SK-N-SH (cell line): ENCODE measurements at places on chromosomes 3 and 15. TPM values are rescaled to one million over a fixed set of nuclear protein-coding genes. Genes with fewer than 3 reads are reported as not detected.

The LYZL4 gene
- not detected in 2 replicates for polyA plus RNA-seq

GRCh38 chr15:43527802-43528541 is 10.6 kb downstream of the MAP1A start:
- H3K4me1 ChIP-seq, result no peaks in the 10 kb centered on the region
- H3K27ac ChIP-seq, result no peak overlapping the region
- H3K36me3 ChIP-seq, result peaks cover 26% of the 10 kb centered on the region
- no peaks in the 10 kb centered on the region for H3K27me3 ChIP-seq
- H3K4me3 ChIP-seq, result no peak overlapping the region

DNA sequence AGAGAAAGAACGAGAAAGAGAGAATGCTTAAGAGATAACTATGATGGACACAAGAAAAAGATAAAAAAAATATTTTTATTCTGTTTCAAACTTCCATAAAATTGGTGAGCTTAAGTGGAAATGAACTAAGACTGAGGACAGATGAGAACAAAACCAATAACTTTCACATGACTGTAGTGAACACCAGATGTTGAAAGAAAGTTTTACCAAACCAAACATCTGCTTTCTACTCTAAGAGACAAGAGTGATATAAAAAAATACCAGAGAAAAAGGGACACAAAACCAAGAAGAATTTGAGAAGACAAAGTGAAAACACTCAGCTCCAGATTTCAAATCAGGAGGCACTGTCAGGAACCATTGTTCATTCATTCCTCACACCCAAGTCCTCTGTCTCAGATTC is 147.9 kb downstream of the IMPG2 start:
- H3K27ac ChIP-seq, result no peak overlapping the region
- DNase-seq, result no peak
- H3K4me1 ChIP-seq, result no peaks in the 10 kb centered on the region
- H3K27me3 ChIP-seq, result no peaks in the 10 kb centered on the region

DNA sequence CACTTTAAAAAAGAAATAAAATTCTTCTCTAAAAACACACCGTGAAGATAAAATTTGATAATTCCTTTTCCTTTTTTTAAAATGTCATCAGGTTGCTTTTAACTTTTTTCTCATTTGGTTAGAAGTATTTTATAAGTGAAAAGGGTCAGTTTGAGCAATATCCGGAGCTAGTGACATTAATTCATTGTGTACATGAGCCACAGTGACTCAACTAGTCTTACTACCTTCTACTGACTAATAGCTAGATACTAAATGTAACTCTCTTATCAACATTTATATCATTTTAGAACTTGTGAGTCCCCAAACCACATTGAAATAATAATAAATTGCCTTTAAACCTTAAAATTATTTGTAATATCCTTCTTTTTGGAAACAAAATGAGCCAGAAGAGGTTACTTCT is 101.2 kb upstream of the ZBTB20 start:
- H3K36me3 ChIP-seq, result no peaks in the 10 kb centered on the region
- DNase-seq, result no peak
- H3K27me3 ChIP-seq, result no peaks in the 10 kb centered on the region
- H3K4me1 ChIP-seq, result peaks cover 33% of the 10 kb centered on the region
- H3K27ac ChIP-seq, result peak overlapping the region; percentile 78

DNA sequence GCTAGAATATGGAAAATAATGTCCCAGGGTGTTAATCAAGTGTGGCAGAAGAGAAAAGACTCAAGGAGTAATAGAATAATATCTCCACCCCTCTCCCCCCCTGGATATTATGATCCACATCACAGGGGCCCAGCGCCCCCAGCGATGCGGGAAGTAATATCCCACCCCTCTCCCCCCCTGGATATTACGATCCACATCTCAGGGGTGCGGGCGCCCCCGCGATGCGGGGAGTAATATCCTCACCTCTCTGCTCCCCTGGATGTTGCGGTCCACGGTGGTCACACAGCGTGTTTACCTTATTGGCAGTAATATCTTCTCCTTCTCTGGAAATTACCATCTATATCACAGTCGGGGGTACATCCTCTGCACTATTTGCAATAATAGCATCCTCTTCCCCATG is 97.1 kb upstream of the OSBPL11 start:
- no peak for DNase-seq
- H3K36me3 ChIP-seq, result no peaks in the 10 kb centered on the region
- no peak overlapping the region for H3K4me3 ChIP-seq
- no peaks in the 10 kb centered on the region for H3K27me3 ChIP-seq

- no peaks in the 10 kb centered on the region for H3K27me3 ChIP-seq
- no peaks in the 10 kb centered on the region for H3K4me1 ChIP-seq
- no peak overlapping the region for H3K4me3 ChIP-seq
- no peak for DNase-seq
- peaks cover 14% of the 10 kb centered on the region; the same call in 1 of the 2 replicates for H3K36me3 ChIP-seq
Measured at GRCh38 chr3:73378207-73378606, 246.5 kb downstream of the PDZRN3 start.

GRCh38 chr3:192840143-192840836 is 77.4 kb downstream of the MB21D2 start:
- H3K36me3 ChIP-seq, result no peaks in the 10 kb centered on the region
- H3K27ac ChIP-seq, result no peak overlapping the region
- no peaks in the 10 kb centered on the region for H3K4me1 ChIP-seq

The CACNA1D gene
- 0.05 and 0.12 TPM in 2 replicates for polyA plus RNA-seq

DNA sequence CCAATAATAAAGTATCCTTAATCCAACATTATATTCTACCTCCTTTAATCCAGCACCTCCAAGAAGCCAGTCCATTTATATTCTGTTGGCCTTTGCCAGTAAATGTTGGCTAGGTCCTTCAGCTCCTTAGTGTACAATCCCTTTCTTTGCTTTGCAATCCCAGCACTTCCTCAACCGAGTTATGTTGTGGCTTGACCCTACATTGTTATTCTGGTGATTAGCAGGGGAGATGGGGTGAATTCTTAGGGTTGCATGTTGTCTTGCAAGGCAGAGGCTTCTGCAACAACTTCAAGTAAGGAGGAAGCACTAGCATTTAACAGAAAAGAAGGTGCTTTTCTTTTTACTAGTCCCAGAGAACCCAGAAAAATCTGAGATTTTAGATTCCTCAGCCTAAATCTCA is 127.2 kb downstream of the CD47 start:
- no peaks in the 10 kb centered on the region for H3K36me3 ChIP-seq
- no peak overlapping the region for H3K27ac ChIP-seq
- no peaks in the 10 kb centered on the region; the same call in 1 of the 2 replicates for H3K4me1 ChIP-seq
- no peak overlapping the region for H3K4me3 ChIP-seq
- no peak for DNase-seq
